Bronchial smooth muscle cell (primary cell): ENCODE measurements at places on chromosomes 6 and 20. TPM values are rescaled to one million over a fixed set of nuclear protein-coding genes. Genes with fewer than 3 reads are reported as not detected.

Gene SPTLC3
- total RNA-seq, result 4.6 and 13.4 TPM in 2 replicates

Gene OR2H2
- not detected in 2 replicates for total RNA-seq

Gene TBXT
- not detected in 2 replicates for total RNA-seq

Gene PROKR2
- total RNA-seq, result not detected in 2 replicates

Gene SIRPD
- not detected in 2 replicates for total RNA-seq
